ENCODE measurements at places on chromosomes 13 and 19.

DNA sequence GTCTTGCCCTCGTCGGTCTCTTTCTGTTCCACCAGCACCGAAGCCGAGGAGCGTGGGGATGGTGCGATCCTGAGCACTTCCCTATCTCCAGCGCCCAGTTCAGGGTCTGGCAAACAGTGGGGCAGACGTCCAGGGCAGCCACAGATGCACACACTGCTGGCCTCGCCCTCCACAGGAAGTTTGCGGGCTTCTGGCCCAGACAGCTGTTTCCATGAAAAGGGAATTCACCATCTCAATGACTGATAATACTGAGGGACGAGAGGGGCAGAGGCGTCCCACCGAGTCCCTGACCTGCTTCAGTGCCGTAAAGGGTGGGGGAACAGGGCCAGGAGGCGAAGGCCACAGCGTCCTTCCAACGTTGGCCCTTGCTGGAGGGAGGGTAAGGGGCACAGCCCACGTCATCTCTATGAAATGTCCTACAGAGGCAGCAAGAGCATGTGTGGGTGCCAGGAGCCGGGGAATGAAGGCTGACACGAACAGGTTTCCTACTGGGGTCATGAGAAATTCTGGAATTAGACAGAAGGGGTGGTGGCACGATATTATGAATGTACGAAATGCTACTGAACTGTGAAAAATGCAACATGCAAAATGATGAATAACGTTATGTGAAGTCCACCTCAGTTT, 19.5 kb downstream of the SHC2 start:
- DNase-seq, result no peak

GRCh38 chr13:79281339-79281747, 124.7 kb downstream of the RBM26 start:
- DNase-seq, result no peak

GRCh38 chr13:38401276-38401675, 51.6 kb downstream of the UFM1 start:
- DNase-seq, result no peak

DNA sequence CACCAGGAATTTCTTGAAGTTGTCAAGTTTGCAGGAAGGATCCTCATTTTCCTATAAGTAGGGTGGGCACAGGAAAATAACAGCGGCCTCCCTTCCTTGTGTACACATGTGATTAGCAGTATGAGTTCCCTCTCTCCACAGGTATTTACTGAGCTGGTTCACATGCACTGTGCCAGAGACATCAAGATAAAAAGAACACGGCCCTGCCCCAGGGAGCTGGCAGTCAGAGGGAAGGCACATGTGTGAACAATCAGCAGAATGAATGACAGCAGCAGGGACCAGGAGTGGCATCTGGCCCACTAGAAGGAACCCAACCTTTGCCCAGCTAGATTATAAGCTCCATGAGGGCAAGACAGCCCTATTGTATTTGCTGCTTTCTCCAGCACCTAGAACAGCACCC, 13.9 kb downstream of the DOCK9 start:
- DNase-seq, result no peak

DNA sequence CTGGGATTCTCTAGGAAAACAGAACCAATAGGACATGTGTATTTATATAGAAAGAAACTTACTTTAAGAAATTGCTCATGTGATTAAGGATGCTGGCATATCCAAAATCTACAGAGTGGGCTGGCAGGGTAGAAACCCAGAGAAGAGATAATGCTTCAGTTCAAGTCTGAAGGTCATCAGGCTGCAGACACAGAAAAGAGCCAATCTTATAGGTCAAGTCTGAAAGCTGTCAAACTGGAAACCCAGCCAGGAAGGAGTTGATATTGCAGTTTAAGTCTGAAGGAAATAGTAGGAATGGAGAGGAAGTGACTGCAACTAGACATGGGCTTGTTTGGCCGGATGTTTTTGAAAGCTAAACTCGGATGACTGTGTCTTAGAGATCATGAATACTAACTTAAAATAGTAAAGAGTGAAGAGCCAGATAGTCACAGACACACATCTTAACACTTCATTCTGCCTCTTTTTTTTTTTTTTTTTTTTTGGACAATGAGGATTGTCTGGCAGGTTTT, 125.3 kb upstream of the GPC6 start:
- DNase-seq, result no peak

DNA sequence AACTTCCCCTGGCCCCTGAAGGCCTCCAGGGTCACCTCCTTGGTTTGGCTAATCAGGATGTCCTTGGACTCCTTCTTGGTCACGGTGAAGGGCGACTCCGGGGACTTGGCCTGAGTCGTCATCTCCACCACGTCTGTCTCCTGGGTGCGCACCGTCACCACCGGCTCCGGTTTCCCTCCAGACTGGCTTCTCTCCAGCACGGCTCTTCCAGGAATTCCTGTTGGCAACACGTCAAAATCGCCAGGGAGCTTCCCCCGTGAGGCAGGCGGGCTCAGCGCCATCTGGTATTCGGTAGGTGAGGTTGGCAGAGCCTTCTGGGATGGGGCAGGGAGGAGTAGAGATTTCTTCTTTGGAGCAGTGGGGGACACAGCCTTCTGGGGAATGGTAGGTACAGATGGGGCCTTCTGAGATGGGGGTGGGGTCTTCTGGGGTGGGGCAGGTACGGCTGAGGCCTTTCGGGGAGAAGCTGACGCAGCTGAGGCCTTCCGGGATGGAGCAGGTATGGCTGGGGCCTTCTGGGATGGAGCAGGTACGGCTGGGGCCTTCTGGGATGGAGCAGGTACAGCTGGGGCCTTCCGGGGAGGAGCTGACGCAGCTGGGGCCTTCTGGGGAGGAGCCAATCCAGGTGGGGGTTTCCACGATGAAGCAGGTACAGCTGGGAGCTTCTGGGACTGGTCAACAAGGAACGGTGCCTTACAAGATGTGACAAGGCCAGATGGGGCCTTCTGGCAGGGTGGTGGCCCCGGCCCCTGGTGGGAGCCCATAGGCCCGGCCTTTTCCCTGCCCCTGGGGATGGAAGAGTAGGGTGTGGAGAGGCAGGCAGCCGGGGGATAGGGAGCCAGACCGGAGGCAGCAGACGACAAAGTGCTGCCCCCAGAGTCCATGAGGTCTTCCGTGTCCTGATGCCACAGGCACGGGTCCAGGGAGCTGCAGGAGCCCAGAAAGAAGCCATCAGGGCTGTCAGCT, 3.8 kb downstream of the GARIN5B start:
- DNase-seq, result no peak

GRCh38 chr13:45301263-45301662, 39.7 kb downstream of the TPT1 start:
- DNase-seq, result no peak

DNA sequence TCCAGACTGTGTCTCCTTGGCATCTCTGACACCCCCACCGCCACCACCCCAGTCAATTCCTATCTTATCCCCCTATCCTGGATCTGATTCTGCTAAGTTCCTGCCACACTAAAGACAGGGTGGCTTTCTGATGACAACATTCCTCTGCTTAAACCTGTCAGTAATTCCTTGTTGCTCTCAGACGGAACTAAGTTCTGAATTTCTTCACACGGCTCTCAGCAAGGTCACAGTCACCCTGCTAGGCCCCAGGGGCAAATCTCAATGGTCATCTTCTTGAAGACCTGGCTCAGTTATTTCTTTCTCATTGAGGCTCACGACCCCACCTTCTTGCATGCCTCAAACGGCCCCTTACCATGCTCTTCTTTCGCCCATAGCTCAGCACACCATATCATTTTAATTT, 7.6 kb downstream of the ALOX5AP start:
- DNase-seq, result no peak

- DNase-seq, result no peak
Observed at GRCh38 chr13:77502104-77502720, 33.3 kb upstream of the SCEL start.

DNA sequence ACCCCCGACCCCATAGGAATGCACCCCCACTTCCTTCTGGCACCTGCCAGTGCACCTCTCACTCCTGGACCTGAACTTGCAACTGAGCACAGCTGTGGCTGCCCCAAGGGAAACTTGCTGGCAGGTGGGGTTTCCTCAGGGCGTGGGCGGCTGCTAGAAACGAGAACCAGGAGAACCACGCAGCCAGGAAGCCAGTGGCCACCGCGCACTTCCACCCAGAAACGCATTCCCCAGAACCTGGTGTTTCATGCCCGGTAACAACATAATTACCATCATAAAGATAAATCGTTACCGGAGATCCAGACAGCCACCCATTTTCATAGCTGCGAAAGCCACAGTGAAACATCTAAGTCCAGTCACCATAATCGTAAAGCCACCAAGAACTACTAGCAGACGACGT, 75.2 kb upstream of the C13orf46 start:
- DNase-seq, result no peak

DNA sequence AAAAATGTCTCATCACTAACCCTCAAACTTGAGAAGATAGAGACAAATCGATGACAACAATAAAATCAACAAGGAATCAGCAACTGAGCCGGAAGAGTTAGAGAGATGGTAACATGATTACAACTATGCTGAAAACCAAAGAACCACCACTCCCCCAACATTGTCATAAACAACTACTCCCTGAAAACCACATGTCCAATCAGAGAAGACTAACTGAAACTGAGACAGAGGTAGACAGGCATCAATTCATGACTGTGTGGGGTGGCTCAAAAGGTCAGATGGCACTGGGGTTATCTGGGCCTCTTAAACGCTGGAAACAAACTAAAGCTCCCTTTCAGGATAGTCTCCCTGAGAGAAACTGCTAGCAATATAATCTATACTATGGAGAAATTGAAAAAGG, 488.8 kb downstream of the KCTD12 start:
- no peak for DNase-seq

GRCh38 chr13:36432106-36432544, at the start of gene CCNA1:
TSS of gene CCNA1 (plus strand) at chr13:36432495. CDS start at chr13:36433057, 562 bp downstream.
- DNase-seq, result no peak

DNA sequence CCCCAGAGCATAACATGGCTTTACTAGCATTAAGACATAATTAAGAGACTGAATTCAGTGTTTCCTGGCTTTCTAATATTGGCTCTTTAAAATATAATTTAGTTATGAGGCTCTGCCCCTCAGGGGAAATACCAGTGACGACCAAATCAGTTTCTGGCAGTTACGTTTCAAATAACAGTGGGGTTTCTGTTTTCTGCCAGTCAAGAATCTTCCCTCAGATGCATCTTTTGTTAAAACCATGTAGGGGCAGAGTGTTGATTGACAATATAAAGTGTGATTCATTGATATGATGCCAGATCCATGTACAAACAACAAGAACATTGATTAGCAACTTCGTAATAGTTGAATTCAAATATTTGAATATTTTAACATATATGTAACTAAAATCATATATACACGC, 1169.7 kb downstream of the DIAPH3 start:
- no peak for DNase-seq

DNA sequence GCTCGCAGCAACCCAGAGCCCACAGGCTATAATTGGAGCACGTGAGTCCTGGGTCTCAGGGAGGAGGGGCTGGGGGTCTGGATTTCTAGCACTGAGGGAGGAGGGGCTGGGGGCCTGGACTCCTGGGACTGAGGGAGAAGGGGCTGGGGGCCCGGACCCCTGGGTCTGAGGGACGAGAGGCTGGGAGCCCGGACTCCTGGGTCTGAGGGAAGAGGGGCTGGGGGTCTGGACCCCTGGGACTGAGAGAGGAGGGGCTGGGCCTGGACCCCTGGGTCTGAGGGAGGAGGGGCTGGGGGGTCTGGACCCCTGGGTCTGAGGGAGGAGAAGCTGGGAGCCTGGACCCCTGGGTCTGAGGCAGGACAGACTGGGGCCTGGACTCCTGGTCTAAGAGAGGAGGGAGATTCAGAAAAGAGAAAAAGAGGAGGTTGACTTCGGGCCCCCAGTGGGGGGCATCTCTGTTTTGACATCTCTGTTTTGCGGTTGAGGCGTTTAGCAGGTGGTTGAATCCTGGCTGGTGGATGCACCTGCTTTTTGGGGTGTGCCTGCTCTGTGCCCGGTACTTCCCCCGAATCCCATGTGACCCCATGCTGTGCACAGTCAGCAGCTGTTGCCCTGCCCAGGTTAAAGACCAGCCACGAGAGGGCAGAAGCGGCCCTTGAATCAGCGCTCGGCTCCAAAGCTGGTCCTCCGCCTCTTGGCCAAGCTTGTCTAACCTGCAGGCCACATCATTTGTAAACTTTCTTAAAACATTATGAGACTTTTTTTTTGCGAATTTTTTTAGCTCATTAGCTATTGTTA, 10.5 kb downstream of the PVR start:
- peak; percentile 43 for DNase-seq

- no peak for DNase-seq
Observed at GRCh38 chr13:99926014-99926731, 45.4 kb downstream of the ZIC5 start.
